ENCODE measurements at places on chromosomes 2 and 18.

DNA sequence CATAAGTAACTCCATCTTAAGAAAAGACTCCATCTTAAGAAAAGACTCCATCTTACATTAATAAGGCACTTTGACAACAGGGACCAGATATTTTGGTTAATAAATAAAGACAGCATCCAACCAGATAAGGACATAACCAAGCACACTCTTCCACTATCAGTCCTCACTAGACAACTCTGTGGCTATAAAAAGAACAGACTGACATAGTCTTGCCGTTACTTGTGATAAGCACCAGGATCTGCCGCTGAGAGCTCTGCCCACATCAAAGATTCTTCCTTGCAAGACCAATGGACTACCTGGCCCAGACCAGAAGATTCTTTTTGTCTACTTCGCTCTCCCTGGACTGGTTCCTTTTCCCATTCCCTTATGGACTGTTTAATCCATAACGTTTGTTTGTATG is 667.4 kb downstream of the NYAP2 start:
- DNase-seq: no peak

GRCh38 chr18:49247781-49248180 is 212.7 kb downstream of the DYM start:
- DNase-seq: no peak

GRCh38 chr2:45919160-45919650 is 267.7 kb downstream of the PRKCE start:
- no peak for DNase-seq

DNA sequence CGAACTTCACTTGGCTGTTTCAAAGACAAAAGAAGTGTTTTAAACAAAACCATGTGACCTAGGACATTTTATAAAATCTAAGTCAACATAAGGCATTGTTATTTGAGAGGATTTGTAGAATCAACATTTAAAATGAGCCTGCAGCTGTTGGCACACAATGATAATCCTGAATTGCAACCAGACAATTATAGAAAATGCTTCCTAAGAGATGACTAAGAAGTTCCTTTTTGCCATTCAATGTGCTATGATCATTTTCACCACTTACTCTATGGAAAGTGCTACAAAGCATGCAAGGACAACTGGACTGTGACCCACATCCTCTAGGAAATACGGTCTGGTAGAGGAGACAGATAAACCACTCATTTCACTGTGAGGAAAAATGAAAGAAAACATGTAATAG is 246.4 kb downstream of the CDH20 start:
- DNase-seq: no peak

DNA sequence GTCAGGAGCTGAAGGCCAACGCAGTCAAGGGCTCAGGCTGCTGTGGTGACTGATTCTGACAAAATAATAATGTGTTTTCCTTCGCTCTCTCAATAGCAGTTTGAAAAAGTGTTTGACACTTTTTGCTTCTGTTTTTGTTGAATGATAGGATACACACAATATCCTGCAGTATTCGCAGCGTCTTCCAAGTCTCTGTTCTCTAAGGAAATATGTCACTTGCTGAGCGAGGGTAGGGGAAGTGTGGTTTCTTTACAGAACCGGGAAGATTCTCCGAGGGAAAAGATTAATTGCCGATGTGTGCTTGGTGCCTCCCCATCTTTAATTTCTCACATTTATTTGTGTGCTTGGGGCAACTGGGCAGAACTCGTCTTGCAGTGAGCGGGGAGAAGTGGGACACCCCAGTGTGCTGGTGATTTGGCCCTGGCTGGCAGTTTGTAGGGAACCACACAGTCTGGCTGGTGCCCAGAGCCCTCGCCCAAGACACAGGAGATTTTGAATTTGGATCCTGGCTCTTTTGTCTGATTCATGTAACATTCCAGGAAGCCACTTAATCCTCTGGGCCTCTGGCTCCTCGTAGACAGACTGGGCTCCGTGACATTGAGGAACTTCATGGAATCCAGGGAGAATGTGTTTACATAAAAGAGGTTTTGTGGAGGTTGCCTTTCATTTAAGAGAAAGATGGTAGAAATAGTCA is 169.4 kb downstream of the LDLRAD4 start:
- DNase-seq: no peak

DNA sequence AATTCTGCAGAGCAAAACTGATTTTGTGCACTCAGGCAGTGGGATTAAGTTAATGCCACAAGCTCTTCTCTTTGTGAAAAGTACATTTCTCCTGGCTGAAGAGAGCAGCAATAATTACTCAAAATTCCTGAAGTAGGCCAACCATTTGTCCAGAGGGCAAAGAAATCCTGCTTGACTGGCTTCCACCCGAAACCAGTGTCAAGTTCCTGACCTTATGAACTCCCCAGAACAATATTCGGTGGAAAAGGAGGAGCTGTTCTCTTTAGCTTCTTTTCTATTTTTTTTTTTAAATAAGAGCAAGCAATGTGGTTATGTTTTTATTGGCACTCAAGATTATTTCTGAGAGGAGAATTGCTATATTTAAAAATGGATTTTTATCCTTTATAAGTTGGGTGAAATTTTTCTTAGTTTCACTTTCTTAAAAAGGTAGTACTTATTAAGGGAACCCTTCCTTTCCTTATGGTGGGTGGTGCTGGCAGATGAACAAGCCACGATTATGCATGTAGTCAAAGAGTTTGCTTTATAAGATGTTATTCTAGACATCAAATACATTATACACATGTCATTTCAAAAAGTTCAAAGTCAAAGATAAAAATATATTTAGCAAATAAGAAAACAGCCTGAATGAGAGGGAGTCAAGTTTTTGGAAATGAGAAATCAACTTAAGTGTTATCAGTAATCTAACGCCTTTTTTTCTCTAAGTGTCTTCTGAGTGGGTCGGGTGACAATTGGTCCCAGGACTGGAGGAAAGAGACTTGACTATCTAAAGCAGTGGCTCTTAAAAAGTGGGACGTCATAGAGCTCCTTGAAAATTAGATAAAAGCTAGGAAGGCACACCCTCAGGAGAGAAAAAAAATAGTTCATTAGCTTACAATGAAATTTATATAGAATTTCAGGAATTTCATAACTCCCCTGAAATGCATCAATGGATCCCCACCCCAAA is 194.5 kb downstream of the IKZF2 start:
- DNase-seq: no peak

DNA sequence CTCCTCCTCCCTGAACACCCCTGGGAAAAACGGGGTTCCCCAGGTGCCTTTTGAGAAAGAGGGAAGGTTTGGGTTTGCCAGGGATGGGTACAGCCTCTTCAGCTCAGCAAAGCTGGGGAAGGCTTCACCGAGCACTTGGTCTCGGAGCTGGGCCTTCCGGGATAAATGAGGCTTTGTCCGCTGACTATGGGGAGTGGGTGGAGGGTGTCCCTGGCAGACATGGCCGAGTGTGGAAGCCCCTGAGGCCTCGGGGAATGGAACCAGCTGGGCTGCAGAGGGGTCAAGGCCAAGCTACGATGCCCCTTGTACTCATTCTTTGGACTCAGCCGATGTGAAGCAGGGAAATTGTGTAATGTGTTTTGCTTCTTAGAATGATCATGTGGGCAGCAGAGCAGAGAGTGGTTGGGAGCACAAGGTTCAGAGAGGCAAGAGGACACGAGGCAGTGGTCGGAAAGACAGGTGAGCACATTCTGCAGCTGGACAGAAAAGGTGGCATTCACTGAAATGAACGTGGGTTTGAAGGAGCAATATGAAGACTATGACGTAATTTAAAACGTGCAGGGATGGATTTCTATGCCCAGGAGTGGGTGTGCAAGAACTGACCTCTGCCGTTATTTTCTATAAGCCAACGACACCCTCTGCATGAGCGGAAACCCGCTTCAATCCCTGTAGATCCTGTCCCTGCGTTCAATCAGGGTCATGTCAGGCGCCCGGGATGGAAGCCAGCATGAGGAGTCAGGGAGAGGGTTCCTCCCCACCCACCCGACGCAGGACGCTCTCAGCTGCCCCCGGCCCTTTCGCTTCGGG is 142.6 kb downstream of the PXDN start:
- DNase-seq: no peak

- no peak for DNase-seq
These were observed 11.3 kb downstream of the SIX2 start for GRCh38 chr2:44997963-44998362.
